ENCODE measurements at places on chromosomes 2 and 18.

DNA sequence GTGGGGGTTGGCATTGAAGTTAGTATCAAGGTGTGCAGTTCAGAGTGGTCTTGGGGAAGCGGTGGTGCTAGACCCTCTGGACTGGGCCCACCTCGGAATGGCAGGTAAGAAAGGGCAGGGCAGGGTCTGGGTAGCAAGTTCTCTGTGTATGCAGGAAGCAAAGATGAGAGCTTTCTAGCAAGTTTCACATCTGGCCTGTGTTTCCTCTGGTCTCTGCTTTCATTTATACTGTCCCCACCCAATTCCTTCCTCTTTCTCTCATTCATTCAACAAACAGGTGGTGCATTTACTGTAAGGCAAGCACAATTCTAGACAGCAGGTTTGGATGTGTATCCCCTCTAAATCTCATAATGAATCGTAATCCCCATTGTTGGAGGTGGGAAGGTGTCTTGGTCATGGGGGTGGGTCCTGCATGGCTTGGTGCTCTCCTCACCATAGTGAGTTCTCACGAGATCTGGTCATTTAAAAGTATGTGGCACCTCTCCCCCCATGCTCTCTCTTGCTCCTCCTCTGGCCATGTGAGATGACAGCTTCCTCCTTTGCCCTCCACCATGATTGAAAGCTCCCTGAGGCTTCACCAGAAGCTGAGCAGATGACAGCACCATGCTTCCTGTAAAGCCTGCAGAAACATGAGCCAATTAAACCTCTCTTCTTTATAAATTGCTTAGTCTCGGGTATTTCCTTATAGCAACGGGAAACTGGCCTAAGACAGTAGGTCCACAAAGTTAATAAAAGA lies 51.8 kb downstream of the PKDCC start:
- DNase-seq = no peak

- no peak for DNase-seq
Measured at GRCh38 chr2:113219889-113220641, 46.3 kb downstream of the PSD4 start.

DNA sequence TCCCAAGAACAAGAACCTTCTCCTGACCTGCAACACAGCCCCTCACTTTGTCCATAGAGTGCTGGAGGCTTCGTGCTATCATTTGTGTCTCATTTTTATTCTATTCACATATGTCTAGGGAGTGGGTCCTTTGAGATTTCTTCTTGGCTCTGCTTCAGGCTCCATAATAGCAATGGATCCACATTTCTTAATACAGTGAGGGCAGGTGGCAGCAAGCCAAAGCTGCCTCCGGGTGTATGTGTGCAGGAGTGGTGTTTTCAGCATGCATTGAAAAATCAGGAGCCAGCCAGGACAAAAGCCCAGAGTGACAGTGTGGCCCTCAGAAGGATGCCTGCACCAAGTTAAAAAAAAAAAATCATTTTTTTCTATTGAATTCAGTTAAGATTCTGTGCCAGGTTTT lies 115.1 kb upstream of the PELI1 start:
- peak; percentile 83 for DNase-seq

DNA sequence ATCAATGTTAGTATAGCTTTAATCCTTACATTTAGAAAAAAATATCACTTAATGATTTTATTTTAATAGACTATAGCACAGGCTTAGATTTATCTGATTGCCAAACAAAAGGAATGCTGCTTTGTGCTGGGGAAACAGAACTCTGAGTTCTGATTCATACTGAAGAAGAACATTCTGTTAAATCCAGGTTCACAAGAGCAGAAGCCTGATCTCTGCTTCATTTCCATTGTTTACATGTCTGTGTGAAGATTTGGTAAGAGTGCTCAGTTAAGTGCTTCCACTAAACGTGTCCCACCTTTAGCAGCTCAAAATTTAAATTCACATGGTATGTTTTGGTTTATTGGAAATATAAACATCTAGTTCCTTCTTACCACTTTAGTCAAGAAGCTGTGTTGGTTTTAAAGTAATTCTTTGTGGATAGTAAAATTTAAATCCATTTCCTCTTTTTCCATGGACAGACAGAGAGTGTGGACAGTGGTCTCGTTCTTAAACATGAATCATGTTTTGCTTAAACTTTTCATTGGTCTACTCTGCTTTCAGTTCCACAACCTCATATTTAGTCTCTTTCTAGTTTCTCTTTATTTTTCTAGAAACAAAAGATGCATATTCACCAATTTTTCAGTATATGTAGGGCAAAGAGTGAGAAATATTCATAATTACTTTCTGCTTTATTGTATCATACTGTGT lies 59.1 kb downstream of the NYAP2 start:
- DNase-seq = no peak

DNA sequence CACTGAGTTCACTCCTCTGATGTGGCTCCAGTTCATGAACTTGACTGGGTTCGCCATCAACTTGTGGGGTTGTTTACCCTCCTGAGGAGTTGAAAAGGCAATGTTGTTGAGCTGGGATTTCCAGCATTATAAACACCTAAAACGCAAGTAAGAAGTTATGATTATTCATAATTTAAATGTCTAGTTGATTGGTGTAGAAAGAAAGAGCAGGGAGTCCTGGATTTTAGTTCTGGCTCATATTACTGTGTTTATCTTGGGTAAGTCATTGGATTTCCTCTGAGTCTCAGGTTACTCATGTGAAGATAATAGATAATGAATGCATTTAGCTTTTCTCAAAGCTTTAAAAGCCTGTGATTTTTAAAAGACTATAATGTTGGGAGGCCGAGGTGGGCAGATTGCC lies 438.0 kb upstream of the CDH20 start:
- no peak for DNase-seq

GRCh38 chr18:43396266-43396665 lies 119.0 kb upstream of the SYT4 start:
- no peak for DNase-seq

GRCh38 chr2:53130441-53130943 lies 637.1 kb upstream of the CHAC2 start:
- no peak for DNase-seq

GRCh38 chr2:63698786-63699548 lies 110.2 kb downstream of the MDH1 start:
- DNase-seq = no peak

GRCh38 chr2:85255813-85256594 lies 71.8 kb downstream of the TGOLN2 start:
- DNase-seq = no peak

DNA sequence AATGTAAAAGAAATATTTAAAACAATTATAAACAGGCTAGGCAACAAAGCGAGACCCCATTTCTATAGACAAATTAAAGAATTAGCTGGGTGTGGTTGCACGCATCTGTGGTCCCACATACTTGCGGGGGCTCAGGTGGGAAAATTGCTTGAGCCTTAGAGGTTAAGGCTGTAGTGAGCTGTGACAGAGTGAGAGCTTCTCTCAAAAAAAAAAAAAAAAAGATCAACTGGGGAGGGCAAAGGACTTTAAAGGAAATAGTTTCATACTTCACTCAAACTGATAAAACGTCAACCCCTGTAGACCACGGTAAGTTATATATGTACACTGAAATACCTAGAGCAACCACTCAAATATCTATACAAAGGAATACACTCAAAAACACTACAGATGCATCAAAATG lies 37.5 kb downstream of the MGAT4A start:
- no peak for DNase-seq

DNA sequence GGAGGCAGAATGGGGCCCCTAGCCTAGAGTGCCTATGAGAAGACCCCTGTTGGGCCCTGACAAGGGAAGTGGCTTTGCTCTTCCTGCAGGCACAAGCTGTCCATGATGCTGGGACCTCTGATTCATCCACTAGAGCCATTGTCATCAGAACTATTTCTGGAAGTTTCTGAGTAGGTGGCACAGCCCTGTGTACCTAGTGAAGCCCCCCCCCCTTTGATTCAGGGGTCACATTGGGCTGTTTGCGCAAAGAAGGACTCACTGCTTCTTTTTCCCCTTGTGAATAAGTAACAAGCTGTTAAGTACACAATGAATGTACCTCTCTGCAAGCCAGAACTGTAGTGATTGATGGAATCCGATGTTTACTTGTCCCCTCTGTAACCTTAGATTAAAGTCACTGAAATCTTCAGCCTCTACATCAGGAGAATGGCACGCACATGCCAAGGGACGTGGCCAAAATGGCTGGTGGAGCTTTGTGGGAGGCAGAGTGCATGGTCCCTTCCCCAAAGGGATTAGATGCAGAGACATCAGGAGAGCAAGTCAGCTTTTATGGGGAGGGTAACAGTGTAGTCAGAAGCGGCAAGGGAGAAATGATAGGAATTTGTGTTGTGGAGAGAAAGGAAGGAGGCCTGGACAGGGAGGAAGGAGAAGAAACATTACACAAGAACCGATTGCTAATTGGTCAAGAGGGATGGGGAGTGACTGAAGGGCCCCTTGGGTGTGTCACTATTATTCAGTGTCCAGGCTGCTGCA lies 267.6 kb upstream of the RAB12 start:
- DNase-seq = no peak

GRCh38 chr2:175036582-175037018 lies 31.4 kb upstream of the CHN1 start:
- DNase-seq = no peak

DNA sequence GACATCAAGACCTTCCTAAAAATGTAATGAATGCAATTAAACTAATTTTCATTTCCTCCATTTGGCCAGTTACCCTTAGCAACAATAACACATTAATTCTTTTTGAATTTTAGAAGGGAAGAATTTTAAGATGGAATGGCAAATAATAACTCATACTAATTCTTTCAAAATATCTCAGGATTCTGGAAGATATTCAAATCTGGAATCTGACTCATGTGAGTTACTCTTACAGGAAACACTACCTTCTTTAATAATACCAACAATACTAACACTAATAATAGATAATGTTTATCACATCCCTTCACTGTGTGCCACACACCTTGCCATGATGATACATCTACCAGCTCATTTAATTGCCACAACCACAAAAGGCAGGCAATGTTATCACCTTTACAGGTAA lies 46.4 kb downstream of the ZNF521 start:
- DNase-seq = no peak

- peak; percentile 26 for DNase-seq
Measured at GRCh38 chr2:58571181-58571852, 330.2 kb upstream of the FANCL start.

DNA sequence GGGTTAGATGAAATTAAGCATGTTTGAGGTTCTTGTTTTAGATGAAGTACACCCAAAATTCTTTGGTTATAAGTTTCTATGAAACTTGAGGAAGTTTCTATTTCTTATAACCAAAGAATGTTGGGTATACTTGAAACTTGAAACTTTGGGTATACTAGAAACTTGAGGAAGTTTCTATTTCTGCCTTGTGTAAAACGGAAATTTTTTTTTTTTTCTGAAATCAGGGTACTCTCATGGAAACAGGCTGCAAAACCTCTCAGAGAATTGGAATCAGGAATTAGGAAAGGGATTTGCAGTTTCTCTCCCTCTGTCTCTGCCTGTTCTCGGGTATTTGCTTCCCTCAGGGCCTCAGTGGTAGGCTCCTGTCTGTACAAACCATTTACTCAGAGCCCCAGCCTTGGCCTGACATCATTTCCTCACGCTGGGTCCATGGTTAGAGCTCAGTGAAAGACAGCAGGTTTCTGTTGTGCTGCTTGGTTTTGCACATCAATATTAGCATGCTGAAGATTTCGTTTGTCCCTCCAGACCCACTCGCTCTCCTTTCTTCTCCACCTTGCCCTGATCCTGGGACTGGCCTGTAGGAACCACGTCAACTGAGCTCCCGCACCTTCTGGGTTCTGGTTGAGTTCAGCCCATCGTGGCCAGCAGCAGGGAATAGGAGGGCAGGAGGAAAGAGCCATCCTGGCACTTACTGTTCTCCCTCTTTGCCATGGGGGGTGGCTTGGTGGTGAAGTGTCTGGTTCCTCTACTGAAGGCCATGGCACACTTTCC lies 106.4 kb downstream of the POLR1A start:
- peak; percentile 56 for DNase-seq

DNA sequence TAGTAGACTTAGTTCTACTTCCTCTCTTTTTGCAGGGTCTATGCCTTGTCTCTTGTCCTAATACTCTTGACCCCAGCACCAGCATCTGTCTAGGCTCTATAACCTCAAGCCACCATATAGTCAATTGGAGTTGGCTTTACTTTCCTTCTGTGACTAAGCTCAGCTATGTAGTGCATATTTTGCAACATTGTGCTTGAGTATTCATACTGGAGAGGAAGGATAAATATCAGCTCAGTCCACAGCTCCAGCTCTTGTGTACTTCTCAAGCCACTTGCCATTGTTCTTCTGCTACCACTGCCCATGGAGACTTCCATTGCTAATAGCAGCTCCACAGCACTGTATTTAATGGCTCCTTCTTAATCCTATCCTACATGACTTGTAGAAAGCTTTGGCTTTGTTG lies 35.5 kb upstream of the CD28 start:
- DNase-seq = no peak

- DNase-seq = no peak
Measured at GRCh38 chr2:120892967-120893667, 157.4 kb downstream of the GLI2 start.

DNA sequence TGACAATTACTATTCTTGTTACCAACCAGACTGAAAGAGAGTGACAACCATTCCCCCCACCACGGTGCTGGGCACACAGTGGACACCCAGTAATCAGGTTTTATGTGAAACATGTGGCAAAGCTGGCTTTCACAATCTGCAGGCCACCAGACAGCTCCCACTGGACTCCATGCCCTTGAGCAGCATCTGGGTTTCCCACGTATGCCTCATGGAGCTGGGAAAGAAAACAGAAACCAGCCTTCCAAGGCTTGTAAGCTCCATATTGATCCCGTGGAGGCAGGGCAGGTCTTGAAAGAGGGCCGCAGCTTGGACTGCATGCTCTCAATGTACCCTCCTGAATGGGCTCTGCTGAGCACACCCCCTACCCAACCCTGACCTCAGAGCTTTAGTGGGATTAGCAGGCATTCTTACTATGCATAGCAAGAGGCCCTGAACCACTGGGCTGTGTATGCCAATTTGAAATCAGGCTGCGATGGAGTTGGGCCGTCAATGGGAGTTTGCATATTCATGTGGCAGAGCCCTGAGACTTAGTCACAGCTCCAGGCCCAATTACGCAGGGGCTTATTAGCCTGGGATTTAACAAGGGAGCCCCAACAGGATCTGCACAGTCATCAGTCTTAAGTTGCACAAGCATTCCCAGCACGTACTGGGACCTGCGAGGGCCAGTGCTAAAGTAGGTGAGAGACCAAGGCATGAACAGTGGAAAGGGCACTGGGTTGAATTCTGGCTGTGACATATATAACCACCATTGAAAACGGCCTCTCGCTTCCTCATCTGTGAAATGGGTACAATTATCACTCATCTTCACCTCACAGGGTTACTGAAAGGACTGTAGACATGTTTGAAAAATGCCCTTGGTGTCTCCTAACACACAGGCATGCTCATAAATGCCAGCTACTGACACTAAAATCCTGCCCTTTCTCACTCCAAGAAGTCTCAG lies 10.5 kb downstream of the C1QL2 start:
- no peak for DNase-seq

DNA sequence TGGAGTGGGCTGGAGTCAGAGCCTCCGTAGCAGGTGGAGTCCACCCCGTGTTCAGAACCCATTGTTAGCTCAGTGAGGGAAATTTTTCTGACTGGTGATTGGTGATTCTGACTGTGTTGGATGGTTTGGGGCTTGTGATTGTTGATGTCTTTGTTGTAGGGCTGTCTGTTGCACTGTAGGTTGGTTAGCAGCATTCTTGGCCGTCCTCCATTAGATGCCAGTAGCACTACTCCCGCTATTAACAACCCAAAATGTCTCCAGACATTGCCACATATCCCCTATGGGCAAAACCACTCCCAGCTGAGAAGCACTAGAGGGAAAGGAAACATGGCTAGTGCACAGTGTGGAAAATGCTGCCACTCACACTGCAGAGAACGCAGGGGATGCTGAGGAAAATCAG lies 51.7 kb downstream of the ARMC9 start:
- no peak for DNase-seq

GRCh38 chr2:25294573-25295462 lies 46.9 kb downstream of the DNMT3A start:
- DNase-seq = no peak
